Fibroblast of lung (primary cell): ENCODE measurements at places on chromosomes 6 and 20. TPM values are rescaled to one million over a fixed set of nuclear protein-coding genes. Genes with fewer than 3 reads are reported as not detected.

DNA sequence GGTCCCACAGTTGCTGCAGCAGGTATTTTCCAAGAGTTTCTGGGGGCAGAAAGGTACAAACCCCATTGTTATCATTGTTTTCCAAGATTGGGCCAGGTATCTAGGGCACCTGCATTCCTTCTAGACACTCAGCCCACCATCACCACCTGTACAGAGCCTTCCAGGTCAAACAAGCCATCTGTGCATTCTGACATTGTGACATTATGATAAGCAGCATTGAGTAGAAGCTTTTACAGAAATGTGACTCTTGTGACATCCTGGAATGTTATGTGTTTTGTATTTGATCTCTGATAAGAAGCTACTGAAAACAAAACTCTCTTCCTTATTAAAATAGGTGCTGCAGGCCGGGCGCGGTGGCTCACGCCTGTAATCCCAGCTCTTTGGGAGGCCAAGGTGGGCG is 128.1 kb upstream of the CCN2 start:
- no peak for DNase-seq

Gene POU5F1
- total RNA-seq: under 0.01 TPM in 2 replicates

DNA sequence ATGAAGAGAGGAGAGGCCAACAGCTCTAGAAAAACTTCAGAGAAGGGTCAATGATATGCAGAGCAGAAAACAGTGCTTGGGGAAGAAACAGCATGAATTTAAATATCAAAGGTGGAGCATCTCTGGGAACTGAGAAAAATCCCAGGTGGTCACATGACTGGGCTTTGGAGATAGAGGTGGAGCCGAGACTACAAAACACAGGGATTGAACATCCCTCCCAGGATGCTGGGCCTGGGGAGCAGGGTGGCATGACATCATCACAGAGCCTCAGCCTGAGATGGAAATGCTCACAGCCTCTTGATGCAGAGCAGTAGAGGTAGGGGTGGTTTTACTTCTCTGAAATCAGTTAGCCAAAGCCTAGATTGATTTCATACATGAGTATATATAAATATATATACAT is 529.5 kb downstream of the PRKN start:
- no peak for DNase-seq

Gene C6orf136
- 2.5 and 4.4 TPM in 2 replicates for total RNA-seq

GRCh38 chr20:46724343-46724959 is 15.0 kb downstream of the SLC2A10 start:
- no peak for DNase-seq

GRCh38 chr6:95417856-95418255 is 159.5 kb upstream of the MANEA start:
- no peak for DNase-seq

Gene MAS1
- not detected in 2 replicates for total RNA-seq

Gene LST1
- not detected in 2 replicates for total RNA-seq

GRCh38 chr6:20939161-20939775 is 405.0 kb downstream of the CDKAL1 start:
- no peak for DNase-seq

DNA sequence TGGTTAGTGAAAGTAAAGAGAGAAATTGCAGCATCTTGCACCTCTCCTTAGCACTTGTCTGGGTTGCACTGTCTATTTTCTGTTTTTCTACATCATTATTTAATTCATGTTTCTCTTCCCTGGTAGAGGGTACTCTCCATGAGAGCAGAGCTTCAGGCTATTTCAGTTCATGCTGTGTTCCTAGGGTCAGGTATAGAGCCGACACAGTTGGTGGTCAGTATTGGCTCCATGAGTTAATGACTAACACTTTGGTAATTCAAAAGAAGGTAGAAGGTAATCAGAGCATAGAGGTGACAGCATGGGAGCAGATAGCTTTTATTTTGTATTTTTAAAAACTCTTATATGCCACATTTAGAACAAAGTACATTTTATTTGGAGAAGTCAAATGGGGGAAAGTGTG is 42.7 kb downstream of the RIMS1 start:
- no peak for DNase-seq

- no peak for DNase-seq
These were observed 224.6 kb upstream of the FOXQ1 start for GRCh38 chr6:1087154-1087843.

- no peak for DNase-seq
These were observed 15.4 kb upstream of the TMEM30A start for GRCh38 chr6:75299801-75300530.

Gene OR2J3
- not detected in 2 replicates for total RNA-seq

- peak; percentile 9 for DNase-seq
These were observed 7.6 kb downstream of the ARFGEF2 start for GRCh38 chr20:48928832-48929725.

DNA sequence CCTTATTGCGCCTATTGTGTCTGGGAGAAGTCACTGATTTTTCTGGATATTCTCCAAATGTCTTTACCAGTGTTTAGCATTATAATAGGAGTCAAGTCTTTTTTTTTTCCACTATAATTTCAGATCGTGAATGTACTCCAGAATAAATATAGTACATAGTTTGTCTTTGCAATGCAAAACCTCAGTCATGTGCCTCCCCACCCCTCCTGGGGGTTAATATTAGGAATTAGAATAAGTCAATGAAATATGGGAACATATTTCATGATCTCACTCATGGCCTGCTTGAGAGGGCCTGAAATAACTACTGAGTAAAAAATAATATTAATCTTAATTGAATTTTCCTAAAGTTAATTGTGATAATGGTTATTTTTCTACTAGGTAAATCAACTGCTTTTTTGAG is 79.0 kb upstream of the TMEM170B start:
- no peak for DNase-seq

- peak; percentile 61 for DNase-seq
These were observed 6.5 kb downstream of the CEP162 start for GRCh38 chr6:84220809-84221409.

Gene MAP7
- 0.77 and 1.5 TPM in 2 replicates for total RNA-seq

Gene MOG
- not detected in 2 replicates for total RNA-seq

GRCh38 chr6:2669067-2669700 is 81.5 kb downstream of the MYLK4 start:
- peak; percentile 40 for DNase-seq

Gene CST2
- not detected in 2 replicates for total RNA-seq

DNA sequence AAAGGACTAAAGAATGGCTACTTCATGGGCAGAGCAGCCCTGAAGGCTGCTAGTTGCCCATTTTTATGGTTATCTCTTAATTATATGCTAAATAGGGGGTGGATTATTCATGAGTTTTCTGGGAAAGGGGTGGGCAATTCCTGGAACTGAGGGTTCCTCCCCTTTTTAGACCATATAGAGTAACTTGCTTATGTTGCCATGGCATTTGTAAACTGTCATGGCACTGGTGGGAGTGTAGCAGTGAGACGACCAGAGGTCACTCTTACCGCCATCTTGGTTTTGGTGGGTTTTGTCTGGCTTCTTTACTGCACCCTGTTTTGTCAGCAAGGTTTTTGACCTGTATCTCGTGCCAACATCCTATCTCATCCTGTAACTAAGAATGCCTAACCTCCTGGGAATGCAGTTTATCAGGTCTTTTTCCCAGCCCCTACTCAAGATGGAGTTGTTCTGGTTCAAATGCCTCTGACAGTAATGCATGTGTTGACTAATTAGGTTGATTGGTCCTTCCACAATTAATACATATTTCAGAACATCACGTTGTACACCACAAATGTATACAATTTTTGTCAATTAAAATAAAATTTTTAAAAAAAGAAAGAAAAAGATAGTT is 139.5 kb downstream of the PDE7B start:
- DNase-seq: no peak

DNA sequence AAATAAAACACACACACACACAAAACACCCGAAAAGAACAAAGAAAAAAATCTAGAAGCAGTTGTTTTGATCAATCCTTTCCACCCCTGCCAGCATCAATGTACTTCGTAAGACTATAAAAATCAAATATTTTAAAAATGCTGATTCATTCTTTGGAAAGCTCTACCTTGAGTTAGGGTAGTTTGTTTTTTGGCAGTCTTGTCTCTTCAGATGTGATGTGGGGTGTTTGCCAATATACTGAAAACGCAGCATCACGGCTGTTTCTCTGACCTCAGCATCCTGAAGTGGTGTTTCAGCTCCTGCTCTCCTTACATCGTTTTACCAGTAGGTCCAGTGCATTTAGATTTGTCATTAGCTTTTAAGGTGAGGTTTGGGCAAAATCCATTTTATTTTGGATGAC is 526.0 kb downstream of the UTRN start:
- DNase-seq: peak; percentile 53

GRCh38 chr6:109332748-109333147 is 49.5 kb downstream of the CD164 start:
- DNase-seq: no peak

GRCh38 chr6:129536271-129536670 is 173.7 kb downstream of the ARHGAP18 start:
- no peak for DNase-seq

DNA sequence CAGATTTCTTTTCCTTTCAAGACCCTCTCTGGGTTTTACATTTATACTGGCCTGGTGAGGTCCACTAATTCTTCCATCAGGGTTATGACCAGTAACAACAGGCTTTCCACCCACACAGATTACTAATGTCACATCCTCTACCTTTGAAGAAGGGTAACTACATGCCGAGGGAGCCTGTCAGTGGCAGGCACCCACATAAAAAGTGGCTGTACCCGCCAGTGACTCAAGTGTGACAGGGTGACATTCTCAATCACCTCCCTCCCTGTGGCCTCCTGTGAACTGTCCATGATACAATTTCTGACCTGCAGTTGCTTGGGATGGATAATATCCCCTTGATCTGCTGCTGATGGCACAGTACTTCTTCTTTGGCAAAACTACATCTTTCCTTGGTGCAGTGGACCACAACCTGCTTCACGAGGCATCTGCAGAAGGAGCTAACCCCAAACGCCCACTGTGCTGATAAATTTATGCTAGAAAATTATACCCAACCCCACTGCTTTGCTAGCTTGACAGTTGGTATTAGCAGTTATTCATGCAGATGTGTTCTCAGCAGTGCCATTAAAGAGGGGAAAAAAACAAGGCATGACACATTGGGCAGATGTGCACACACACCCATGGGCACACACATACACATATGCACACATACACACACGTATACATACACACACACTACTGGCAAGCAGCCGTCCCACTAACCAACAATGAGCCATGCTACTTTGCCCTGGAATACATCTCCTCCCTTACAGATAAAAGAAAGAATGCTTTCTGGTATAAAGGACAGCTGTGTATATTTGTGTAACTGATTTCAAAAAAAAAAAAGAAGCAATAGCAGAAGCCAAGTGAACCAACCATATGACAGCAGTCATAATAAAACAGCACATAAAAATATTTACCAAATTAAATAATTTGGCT is 20.8 kb downstream of the GFOD1 start:
- no peak for DNase-seq
